ENCODE measurements at places on chromosomes 2 and 18.

DNA sequence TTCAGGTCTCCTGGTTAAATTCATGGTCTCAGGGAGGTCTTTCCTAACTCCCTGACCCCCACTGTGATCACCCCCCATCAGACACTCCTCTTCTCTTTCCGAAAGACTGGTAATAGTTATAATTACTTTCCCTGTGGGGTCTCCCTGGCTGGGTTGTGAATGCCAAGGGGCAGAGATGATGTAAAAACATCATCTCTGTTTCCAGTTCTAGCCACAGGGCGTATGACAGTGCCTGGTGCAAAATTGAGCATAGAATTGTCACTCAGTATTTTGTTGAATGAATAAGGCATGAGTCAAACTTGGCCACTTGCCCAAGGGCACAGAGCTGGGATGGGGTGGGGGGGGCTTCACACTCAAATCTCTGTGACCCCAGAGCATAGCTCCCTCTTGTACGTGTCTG, 65.2 kb downstream of the LTBP1 start:
- DNase-seq, result peak; percentile 17

DNA sequence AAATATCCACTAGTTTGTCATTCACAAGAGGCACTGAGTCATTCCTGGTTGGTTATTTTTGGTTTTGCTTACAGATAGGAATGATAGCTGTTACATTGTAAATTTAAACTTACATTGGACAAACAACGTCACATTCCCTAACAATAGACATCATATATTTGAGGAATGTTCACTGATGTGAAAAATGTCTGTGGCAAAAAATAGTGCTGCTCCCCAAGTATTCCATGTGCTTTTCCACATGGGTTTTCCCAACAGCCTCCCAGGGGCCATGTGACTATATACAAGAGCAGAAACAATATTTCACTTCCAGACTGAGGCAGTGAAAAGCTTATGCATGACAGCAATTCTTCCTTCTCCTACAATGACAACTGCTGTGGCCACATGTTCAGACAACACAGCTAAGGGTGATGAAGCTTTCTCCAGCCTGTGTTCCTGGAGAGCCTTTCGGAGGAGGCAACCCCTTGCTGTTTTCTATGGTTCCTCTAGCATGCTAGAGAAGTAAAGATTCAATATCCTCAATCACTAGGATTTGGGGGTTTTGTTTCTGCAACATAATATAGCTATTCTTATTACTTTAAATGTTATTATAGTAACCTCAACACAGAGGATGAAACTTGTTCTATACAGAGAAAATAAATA, 202.7 kb downstream of the PTH2R start:
- DNase-seq, result no peak

GRCh38 chr2:193315428-193316091, 1120.8 kb upstream of the TMEFF2 start:
- no peak for DNase-seq

DNA sequence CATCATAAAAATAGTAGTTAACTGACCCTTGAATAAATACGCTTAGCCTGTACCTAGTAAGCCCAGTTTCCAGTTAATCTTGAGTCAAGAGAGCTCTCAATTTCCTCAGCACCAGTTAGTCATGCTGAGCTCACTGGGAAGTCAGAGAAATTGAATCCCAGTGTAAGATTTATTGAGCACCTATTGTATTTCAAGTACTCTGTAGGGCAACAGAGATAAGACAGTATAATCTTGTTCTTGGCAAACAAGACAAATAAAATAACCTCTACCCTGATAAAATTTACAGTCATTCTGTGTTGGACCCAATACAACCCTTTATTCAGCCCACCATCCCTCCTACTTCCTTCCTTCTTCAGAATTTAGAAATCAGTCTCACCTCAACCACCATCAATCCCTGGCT, 71.9 kb upstream of the NRP2 start:
- no peak for DNase-seq

GRCh38 chr2:168658706-168659105, 143.7 kb upstream of the NOSTRIN start:
- DNase-seq, result no peak

GRCh38 chr2:81734981-81735380, 1430.4 kb upstream of the LRRTM1 start:
- DNase-seq, result no peak

DNA sequence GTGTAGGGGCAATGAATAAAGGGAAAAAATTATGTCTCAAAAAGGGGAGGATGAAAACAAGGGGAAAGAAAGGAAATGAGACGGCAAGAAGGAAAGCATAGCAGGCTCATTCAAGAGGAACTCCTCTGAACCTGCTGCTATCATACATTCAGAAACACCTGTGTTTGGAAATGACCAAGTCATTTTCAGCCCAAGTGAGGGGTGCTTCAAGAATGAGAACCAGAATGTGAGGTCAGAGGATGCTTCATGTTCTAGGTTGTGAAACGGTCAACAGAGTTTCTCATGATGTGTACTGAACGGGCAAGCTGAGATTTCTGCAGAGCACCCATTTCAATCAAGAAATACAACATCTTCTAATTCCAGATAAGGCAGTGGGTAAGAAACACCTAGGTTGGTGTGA, 1367.2 kb upstream of the CELF4 start:
- DNase-seq, result no peak

GRCh38 chr18:41724195-41724594, 230.8 kb upstream of the PIK3C3 start:
- DNase-seq, result no peak

GRCh38 chr2:190119923-190120590, 57.5 kb upstream of the MSTN start:
- DNase-seq, result no peak

- DNase-seq, result peak; percentile 77
Measured at GRCh38 chr2:196170213-196170605, 1.2 kb downstream of the STK17B start.

DNA sequence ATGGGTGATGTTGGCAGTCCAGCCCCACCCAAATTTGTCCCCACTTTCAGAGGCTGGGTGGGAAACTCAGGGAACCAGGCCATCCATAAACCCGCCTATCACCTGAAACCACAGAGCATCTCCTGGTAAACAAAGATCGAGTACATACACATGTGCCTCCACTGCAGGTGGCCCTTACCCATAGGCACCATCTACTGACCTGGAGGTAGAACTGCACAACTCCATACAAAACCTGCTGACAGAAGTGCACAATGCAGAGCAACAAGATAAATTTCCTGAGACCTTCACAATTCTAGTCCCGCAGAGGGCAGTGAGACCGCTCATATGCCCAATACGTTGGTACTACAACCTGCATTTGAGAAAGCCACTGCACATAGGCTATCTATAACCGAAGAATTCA, 856.3 kb downstream of the SUCLG1 start:
- no peak for DNase-seq

DNA sequence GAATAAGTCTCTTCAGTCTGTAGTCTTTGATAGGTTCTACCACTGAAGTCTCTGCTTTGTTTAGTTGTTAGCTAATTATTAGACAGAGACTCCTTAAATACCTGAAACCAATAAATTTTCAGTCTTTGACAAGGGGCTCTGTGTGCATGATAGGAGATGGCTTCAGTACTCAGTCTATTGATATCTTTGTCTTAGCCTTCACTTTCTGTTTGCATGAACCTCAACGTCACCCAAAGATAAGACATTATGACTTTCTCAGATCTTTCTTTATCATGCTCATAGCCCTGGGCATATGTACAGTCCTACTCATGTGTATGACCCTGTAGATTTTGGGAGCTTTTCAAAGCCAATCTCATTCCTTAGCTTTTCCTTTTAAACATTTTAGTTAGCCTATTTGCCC, 183.5 kb upstream of the GCFC2 start:
- DNase-seq, result no peak

- peak; percentile 49 for DNase-seq
Measured at GRCh38 chr18:44130376-44130942, 550.2 kb upstream of the SETBP1 start.

GRCh38 chr2:240952496-240953246, 45.7 kb upstream of the SNED1 start:
- no peak for DNase-seq

DNA sequence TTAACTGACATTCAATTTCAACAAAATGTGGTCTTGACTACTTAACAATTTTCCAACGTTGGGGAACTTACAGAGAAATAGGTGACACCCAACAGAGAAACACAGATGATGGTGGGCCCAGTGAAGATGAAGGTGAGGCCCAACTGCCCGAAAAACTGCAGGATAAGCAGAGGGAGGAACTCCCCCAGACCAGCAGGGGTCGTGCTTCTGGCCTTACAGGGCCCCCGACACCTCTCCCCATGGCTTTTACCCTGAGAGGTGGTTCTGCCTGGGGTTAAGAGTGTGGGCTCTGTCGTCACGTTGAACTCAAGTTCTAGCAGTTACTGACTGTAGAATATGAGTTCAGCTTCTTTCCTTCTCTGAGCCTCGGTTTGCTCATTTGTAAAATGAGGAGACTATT, 119.5 kb upstream of the SMIM21 start:
- no peak for DNase-seq

DNA sequence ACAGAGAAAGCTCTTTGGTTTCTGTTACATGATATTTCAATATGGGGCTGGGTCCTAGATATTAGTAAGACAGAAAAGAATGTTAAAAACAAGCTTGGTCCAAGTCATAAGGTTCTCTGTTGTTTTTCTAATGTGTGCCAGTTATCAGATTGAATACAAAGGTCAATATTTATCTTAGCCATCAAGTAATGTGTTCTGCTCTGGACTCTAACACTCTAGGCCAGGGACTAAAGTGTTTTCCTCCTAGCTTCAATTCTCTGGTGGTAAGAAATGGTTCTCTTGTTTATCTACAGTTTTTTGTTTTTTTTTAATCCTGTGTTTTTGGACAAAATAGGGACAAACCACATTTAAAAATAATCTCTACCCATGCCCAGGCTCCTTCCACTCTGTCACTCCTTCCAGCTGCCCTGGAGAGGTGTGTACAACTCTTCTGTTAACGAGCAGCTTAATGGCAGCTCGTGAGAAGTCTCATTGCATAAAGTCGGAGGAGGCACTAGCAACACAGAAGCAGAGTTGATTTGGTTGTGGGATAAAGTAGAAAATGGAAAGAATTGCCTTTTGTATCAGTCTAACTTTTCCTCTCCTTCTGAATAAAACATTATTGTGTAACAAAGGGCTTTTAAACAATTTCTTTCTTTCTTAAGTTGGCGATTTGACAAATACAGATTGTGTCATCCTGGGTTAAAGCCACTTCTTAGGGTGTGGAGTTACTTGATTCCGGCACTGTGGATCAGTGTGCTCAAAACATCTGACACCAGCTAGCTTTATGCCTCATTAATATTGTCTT, 8.0 kb upstream of the SESTD1 start:
- no peak for DNase-seq

DNA sequence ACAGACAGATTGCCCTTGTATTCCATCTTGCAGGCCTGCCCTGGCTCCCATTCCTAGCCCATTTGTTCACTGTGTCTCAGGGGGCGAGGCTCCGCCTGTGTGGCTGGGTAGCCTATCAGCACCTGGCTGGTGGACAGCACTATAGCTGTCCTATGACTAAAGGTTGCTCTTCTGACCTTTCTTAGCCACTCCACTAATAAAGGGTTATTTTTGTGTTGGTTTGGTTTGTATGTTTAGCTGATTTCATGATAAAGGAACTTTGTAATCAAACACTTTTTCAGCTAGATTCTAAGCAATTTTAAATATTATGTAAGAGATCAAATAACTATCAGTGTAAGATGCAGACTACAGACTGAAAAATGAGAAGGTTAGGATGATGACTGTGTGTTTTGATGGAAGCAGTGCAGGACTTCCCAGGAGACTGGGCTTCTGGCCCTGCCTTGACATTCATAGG, 72.2 kb downstream of the CRIM1 start:
- peak; percentile 52 for DNase-seq

- DNase-seq, result no peak
Measured at GRCh38 chr2:58133395-58133794, 86.8 kb downstream of the VRK2 start.

DNA sequence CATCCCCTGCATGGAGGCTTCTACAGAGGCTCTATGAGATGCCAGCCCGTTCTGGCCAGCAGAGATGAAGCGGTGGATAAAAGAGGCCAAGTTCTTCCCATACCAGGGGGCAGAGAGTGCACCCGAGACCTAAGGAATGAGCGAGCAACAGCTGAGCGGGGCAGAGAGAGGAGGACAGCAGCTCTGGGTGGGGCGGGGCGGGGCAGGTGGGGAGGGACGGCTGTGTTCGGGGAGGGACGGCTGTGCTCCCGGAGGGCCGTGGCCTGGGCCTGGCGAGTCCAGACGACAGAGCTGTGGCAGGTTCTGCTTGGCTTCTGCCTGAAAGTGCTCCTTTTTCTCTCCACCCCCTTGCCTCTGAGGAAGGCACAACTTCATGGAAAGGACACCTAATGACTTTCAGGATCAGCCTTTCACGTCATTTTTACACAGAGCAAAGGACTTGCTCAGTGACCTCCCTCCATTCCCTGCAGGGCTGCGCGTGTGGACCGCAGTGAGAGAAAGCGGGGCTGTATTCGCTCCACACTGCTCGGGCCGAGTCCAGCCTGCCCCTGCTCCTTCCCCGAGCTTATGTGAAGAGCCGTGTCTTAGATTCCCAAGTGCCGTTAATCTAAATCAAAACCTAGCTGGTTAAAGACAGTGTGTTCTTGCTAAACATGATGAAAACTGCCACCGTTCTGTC, 232.9 kb downstream of the HDAC4 start:
- DNase-seq, result no peak

DNA sequence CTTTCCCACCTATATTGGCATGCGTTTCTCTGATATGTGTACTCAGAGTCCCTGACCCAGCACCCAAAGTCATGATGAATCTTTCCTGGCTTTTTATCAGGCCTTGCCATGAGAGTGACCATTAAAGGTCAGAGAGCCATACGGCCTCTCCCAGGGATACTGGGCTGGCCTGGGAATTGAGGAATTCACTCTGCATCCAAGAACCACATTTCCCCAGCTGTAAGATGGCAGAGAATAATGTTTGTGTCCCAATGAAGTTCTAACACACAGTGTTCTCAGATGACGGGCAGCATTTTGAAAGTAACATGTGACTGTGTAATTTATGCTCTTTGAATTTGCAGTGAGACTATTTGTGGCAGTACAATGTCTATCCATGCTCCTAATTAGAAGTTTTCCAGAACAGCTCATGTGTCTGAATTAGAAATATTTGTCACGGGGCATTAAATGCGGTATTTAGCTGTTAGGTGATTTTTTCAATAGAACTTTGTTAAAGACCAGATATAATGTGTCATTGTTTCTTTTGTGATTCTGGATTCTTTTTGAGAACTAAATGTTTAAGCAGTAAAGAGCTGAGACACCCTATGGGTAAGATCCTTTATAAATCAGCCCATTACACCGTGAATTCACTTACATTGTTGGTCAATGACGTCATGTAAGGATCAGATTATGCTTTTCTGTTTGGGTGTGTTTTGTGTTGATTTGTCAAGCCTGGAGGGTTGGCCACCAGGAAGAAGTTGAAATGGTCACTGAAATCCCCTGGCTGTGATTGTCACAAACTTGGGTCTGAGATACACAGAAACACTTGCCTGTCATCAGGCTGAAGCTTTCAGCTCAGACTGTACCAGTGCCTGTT, 7.3 kb upstream of the SLC3A1 start:
- peak; percentile 47 for DNase-seq

GRCh38 chr2:127577973-127578372, 42.5 kb downstream of the MYO7B start:
- no peak for DNase-seq

- no peak for DNase-seq
Measured at GRCh38 chr18:51226068-51226467, 28.6 kb upstream of the MEX3C start.

GRCh38 chr2:141900826-141901225, 230.0 kb downstream of the LRP1B start:
- no peak for DNase-seq

GRCh38 chr18:49581371-49581770, 19.5 kb downstream of the LIPG start:
- no peak for DNase-seq

- no peak for DNase-seq
Measured at GRCh38 chr2:23625726-23626125, 240.7 kb downstream of the KLHL29 start.
